T-helper 17 cell (primary cell): ENCODE measurements at places on chromosomes 3 and 15. TPM values are rescaled to one million over a fixed set of nuclear protein-coding genes. Genes with fewer than 3 reads are reported as not detected.

ZNF662 gene
- 1.4 TPM for total RNA-seq

ZIC4 gene
- total RNA-seq: not detected

HHATL gene
- not detected for total RNA-seq

CPNE4 gene
- total RNA-seq: 0.55 TPM

PRTG gene
- not detected for total RNA-seq

SV2B gene
- total RNA-seq: 0.10 TPM

NRG4 gene
- total RNA-seq: not detected

MEIS2 gene
- total RNA-seq: not detected

LEKR1 gene
- 2.8 TPM for total RNA-seq

KLHL40 gene
- not detected for total RNA-seq

AHSG gene
- total RNA-seq: not detected

DNA sequence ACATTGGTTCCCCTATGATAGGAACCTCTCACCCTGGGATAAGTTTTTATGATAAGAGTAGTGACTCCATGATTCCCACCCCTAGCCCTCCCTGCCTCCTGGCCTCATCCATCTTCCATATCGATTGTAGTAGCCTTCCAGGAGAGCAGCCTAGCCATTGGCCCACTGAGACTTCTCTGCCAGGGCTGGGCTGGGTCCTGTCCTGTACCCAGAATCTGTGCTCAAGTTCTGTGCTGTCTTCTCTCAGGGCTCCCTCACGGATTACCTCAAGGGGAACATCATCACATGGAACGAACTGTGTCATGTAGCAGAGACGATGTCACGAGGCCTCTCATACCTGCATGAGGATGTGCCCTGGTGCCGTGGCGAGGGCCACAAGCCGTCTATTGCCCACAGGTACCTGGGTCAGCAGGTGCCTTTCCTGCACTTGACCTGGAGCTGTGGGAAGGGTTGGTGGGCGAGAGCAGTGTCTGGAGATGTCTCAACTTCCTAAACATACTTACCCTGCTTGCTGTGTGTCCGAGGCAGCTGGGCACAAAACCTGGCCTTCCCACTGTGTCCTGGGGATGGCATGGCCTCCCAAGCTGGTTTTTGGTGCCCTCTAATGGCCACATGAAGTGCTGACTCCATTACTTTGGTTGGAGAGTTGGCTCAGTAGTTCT lies 16.6 kb upstream of the EXOG start:
- no peak overlapping the region for H3K27ac ChIP-seq
- H3K4me1 ChIP-seq: peaks cover 9% of the 10 kb centered on the region
- H3K36me3 ChIP-seq: peaks cover 3% of the 10 kb centered on the region
- DNase-seq: peak; percentile 26
- no peaks in the 10 kb centered on the region for H3K27me3 ChIP-seq

- H3K4me3 ChIP-seq: no peak overlapping the region
- H3K27ac ChIP-seq: no peak overlapping the region
- H3K27me3 ChIP-seq: no peaks in the 10 kb centered on the region
Observed at GRCh38 chr3:100100425-100100824, 13.9 kb downstream of the FILIP1L start.

DNA sequence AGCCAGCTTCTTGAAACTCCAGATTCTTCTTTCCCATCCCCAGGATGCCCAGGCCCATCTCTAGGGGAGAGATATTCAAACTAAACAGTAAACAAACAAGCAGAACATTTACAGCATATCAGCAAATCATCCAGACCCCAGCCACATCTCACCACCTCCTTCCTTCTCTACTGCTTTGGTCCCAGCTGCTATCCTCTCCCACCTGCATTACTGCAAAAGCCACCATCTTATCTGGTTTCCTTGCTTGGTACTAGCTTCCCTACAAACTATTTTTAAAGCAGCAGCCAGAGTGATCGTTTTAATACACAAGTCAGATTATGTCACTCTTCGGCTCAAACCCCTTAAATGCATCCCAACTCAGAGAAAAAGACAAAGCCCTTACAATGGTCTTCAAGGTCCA lies 4.8 kb downstream of the LYSMD2 start:
- peaks cover 7% of the 10 kb centered on the region for H3K36me3 ChIP-seq
- H3K27me3 ChIP-seq: no peaks in the 10 kb centered on the region
- peaks cover 65% of the 10 kb centered on the region for H3K4me1 ChIP-seq
- peak overlapping the region; percentile 93 for H3K4me3 ChIP-seq
- H3K27ac ChIP-seq: peak overlapping the region; percentile 100
- no peak for DNase-seq

GRCh38 chr3:191330530-191331048 lies 263 bp upstream of the UTS2B start:
- H3K27me3 ChIP-seq: peaks cover 14% of the 10 kb centered on the region
- no peak for DNase-seq
- peaks cover 10% of the 10 kb centered on the region for H3K4me1 ChIP-seq
- H3K4me3 ChIP-seq: peak overlapping the region; percentile 76
- peaks cover 2% of the 10 kb centered on the region for H3K36me3 ChIP-seq
- H3K27ac ChIP-seq: peak overlapping the region; percentile 60

GRCh38 chr15:64912379-64913325 lies 950 bp downstream of the ANKDD1A start:
- H3K27me3 ChIP-seq: peaks cover 18% of the 10 kb centered on the region
- peak overlapping the region; percentile 28 for H3K4me3 ChIP-seq
- H3K4me1 ChIP-seq: peaks cover 7% of the 10 kb centered on the region
- no peaks in the 10 kb centered on the region for H3K36me3 ChIP-seq
- no peak overlapping the region for H3K27ac ChIP-seq

GRCh38 chr3:121809249-121809648 lies 25.6 kb downstream of the IQCB1 start:
- H3K36me3 ChIP-seq: peaks cover 21% of the 10 kb centered on the region
- no peak overlapping the region for H3K27ac ChIP-seq
- no peaks in the 10 kb centered on the region for H3K27me3 ChIP-seq
- H3K4me3 ChIP-seq: no peak overlapping the region
- no peak for DNase-seq

DNA sequence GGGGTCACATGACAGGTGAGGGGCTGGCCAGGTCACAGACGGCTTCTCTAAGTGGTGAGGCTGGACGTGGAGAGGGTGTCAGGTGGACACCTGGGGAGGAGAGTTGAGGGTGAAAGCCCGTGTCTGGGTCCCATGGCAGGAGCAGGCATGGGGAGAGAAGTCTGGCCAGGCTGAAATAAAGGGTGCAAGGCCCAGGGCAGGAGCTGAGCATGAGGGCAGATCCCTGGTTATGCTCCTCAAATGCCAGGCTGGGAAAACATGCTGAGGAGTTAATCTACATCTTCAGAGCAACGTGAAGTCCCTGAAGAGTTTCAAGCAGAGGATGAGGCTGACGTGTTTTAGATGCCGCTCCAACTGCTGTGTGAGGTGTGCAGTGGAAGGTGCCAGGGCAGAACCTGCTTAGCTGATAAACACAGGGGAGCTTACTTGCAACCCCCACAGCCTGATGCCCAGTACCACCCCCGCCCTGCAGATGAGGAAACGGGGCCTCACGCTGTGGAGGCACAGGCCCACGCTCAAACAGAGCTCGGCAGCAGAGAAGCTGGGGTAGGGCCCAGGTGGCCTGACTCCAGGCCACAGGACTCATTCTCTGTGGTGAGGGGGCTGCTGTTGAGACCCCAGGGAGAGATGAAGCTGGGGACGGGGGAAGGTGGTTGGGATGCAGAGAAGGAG lies 40.5 kb downstream of the HCN4 start:
- peaks cover 28% of the 10 kb centered on the region for H3K27me3 ChIP-seq
- no peak for DNase-seq
- no peaks in the 10 kb centered on the region for H3K36me3 ChIP-seq
- H3K4me3 ChIP-seq: no peak overlapping the region
- H3K4me1 ChIP-seq: peaks cover 4% of the 10 kb centered on the region

DNA sequence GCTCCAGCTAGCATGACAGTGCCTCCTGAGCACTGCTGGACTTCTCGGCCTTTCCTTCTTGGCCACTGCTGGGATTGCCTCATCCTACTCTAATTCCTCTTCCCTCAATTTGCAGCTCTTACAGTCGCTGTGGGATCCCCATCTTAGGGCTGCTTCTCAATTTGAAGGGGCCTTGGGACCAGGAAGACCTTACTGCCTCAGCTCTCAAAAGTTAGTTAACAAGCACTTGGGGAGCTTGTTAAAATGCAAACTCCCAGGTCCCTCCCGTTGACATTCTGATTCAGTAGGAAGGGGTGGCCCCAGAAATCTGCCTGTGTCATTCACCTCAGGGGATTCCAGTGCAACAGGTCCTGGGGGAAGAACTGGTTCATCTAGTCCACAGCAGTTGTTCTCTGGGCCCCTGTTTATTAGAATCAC lies 14.8 kb downstream of the BDH1 start:
- H3K4me1 ChIP-seq: peaks cover 6% of the 10 kb centered on the region
- peaks cover 6% of the 10 kb centered on the region for H3K36me3 ChIP-seq
- DNase-seq: no peak
- H3K4me3 ChIP-seq: no peak overlapping the region
- no peak overlapping the region for H3K27ac ChIP-seq
- H3K27me3 ChIP-seq: no peaks in the 10 kb centered on the region

- H3K27me3 ChIP-seq: peaks cover 14% of the 10 kb centered on the region
- H3K4me3 ChIP-seq: no peak overlapping the region
- no peak overlapping the region for H3K27ac ChIP-seq
- peaks cover 37% of the 10 kb centered on the region for H3K4me1 ChIP-seq
- peaks cover 5% of the 10 kb centered on the region for H3K36me3 ChIP-seq
- DNase-seq: no peak
Observed at GRCh38 chr15:88619796-88620195, 1.3 kb upstream of the AEN start.

DNA sequence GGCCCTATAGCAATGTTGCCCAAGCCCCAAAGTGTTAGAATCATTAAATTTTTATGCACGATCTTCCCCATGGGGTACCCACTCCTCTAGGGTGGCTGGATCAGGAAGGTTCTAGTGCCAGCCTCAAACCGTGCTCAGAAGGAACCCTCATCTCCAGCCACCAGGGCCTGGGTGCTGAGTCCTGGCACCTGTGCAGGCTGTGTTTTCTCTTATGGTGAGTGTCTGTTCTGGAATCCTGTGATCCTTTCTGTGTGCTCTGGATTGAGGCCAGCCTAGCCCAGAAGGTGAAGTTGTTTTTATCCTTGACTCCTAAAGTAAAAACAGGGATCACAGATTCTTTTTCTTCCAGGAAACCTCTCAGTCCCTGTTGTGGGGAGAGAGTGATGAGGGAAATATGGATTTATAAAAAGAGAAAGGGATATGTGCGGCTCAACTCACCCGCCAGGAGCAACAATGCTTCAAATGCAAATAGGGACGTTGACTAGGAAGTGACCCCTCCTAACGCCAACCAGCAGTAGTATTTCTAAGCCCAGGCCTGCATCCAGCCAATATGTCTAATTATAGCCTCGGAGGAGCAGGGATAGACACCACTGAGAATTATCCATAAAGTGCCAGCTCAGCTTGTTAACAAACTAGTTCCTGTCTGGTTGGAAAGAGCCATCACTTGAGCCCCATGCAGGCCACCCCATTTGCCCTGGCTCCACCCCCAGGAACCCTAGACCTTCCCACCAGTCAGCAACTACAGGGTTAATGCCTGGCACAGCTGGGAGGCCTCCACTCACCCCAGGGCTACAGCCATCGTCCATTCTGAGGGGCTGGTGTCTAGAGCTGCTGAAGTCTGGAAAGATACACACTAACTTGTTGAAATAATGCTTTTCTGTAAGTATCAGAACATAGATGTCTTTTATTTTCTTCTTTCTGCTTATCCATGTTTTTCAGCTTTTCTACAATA lies 513.5 kb upstream of the PROK2 start:
- no peaks in the 10 kb centered on the region for H3K4me1 ChIP-seq
- H3K36me3 ChIP-seq: peaks cover 2% of the 10 kb centered on the region

- peaks cover 2% of the 10 kb centered on the region for H3K36me3 ChIP-seq
- no peak overlapping the region for H3K4me3 ChIP-seq
- H3K27ac ChIP-seq: peak overlapping the region; percentile 79
Observed at GRCh38 chr3:46912986-46913385, 35.5 kb downstream of the PTH1R start.

GRCh38 chr3:31364188-31364587 lies 168.5 kb upstream of the STT3B start:
- H3K4me3 ChIP-seq: no peak overlapping the region
- no peak overlapping the region for H3K27ac ChIP-seq
- H3K4me1 ChIP-seq: peaks cover 15% of the 10 kb centered on the region
- DNase-seq: no peak
- no peaks in the 10 kb centered on the region for H3K36me3 ChIP-seq
- no peaks in the 10 kb centered on the region for H3K27me3 ChIP-seq

GRCh38 chr15:33677238-33677830 lies 291.0 kb upstream of the CHRM5 start:
- DNase-seq: no peak
- H3K27ac ChIP-seq: no peak overlapping the region
- peaks cover 81% of the 10 kb centered on the region for H3K27me3 ChIP-seq
- no peaks in the 10 kb centered on the region for H3K4me1 ChIP-seq
- no peak overlapping the region for H3K4me3 ChIP-seq
- H3K36me3 ChIP-seq: no peaks in the 10 kb centered on the region

DNA sequence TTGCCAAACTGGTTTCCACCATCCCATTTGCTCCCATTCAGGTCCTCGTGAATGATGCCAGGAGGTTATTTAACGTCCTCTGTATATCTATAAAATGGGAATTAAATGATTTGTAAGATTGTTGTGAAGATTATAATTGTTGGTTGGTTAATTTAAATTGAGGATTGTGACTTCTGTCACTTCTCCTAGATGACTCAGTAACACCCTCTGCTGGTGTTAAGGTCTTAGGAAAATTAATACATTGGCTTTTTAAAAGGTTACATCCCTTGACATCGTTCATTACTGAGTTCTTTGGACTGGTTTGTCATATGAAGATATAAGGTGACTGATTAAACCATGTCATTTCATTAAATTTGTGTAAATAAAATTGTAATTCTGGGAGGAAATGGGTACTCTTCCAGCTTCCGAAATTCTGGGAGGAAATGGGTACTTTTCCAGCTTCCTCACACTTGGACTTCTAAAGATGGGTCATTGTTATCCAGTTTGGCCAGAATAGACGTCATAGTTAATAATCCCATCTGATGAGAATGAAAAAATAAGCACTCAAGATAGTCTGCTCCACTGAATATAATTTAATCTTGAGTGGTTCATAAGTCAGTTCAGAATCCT lies 33.3 kb upstream of the PAQR5 start:
- H3K36me3 ChIP-seq: no peaks in the 10 kb centered on the region
- DNase-seq: no peak
- no peak overlapping the region for H3K27ac ChIP-seq
- H3K27me3 ChIP-seq: no peaks in the 10 kb centered on the region
- H3K4me3 ChIP-seq: no peak overlapping the region
- H3K4me1 ChIP-seq: peaks cover 2% of the 10 kb centered on the region

GRCh38 chr3:146142757-146143156 lies 18.2 kb downstream of the PLOD2 start:
- no peaks in the 10 kb centered on the region for H3K36me3 ChIP-seq
- no peak overlapping the region for H3K4me3 ChIP-seq
- peaks cover 6% of the 10 kb centered on the region for H3K27me3 ChIP-seq
- H3K27ac ChIP-seq: no peak overlapping the region
- no peak for DNase-seq

- H3K4me3 ChIP-seq: no peak overlapping the region
- peaks cover 7% of the 10 kb centered on the region for H3K36me3 ChIP-seq
- H3K27ac ChIP-seq: no peak overlapping the region
- H3K4me1 ChIP-seq: peaks cover 6% of the 10 kb centered on the region
- no peak for DNase-seq
- H3K27me3 ChIP-seq: peaks cover 68% of the 10 kb centered on the region
Observed at GRCh38 chr3:193836918-193837317, 243.9 kb downstream of the OPA1 start.

- H3K4me3 ChIP-seq: no peak overlapping the region
- no peaks in the 10 kb centered on the region for H3K27me3 ChIP-seq
- DNase-seq: no peak
- peaks cover 2% of the 10 kb centered on the region for H3K36me3 ChIP-seq
Observed at GRCh38 chr15:80743189-80743833, 35.9 kb upstream of the CEMIP start.

- H3K36me3 ChIP-seq: no peaks in the 10 kb centered on the region
- no peak for DNase-seq
- H3K4me1 ChIP-seq: peaks cover 9% of the 10 kb centered on the region
- H3K27ac ChIP-seq: no peak overlapping the region
- no peaks in the 10 kb centered on the region for H3K27me3 ChIP-seq
Observed at GRCh38 chr3:177338697-177339219, 141.5 kb upstream of the TBL1XR1 start.
